Left colon (tissue), 2 donors: ENCODE measurements at places on chromosomes 5 and 9.

DNA sequence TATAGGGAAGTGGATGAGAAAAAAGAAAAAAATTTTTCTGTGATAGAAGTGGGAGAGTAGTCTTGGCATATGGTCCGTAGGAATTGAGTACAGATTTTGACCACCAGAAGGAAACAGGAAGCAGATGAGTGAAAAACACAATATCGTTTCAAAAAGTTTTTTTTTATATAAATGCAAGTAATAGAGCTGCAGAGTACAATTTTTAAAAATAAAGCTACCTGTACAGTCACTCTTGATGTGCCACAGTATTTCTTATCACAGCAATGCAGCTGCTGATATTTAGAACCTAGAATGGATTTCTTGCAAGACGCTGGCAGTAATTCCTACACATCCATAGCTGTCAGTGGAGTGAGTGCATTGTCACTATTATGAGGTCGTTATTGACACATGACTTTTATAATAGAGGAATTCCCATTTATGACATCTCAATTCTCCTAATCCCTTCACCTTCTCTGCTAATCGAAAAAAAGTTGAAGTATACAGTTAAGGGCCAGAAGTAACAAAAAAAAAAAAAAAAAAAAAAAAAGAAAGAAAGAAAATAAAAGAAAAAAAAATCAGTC, 477.7 kb downstream of the TAF11L14 start:
- DNase-seq: no peak

GRCh38 chr9:127680226-127680625, 26.6 kb upstream of the CFAP157 start:
- no peak for DNase-seq

DNA sequence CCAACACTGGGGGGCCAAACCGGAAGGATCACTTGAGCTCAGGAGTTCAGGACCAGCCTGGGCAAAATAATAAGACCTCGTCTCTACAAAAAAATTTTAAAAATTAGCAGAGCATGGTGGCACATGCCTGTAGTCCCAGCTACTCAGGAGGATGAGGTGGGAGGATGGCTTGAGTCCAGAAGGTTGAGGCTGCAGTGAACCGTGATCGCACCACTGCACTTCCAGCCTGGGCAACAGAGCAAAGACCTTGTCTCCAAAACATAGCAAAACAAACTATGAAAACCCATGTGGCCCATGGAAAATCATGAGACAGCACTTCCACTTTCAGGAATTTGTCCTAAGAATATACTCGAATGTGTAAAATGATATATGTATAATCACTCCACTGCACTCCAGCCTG, 6.1 kb downstream of the SETX start:
- no peak for DNase-seq

DNA sequence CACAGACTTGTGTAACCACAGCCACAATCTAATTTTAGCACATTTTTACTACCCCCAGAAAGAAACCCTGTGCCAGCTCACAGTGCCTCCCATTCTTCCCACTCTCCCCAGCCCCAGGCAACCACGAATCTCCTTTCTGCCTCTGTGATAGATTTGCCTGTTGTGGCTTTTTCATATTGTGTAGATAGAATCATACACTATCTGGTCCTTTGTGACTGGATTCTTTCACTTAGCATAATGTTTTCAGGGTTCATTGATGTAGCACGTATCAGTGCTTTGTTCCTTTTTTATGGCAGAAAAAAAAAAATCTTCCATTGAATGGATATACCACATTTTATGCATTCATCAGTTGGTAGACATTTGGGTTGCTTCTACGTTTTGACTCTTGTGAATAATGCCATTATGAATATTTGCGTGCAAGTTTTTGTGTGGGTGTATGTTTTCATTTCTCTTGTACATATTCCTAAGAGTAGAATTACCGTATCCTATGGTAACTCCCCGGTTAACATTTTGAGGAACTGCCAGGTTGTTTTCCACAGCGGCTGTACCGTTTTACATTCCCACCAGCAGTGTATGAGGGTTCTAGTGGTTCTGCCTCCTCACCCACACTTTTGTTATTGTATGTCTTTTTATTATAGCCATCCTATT, 64.5 kb downstream of the RCL1 start:
- DNase-seq: no peak

GRCh38 chr9:23451802-23452418, 374.1 kb downstream of the ELAVL2 start:
- DNase-seq: no peak
